ENCODE measurements at places on chromosomes 11 and 22.

- DNase-seq, result no peak
Measured at GRCh38 chr11:47391077-47391583, 12.8 kb upstream of the SPI1 start.

DNA sequence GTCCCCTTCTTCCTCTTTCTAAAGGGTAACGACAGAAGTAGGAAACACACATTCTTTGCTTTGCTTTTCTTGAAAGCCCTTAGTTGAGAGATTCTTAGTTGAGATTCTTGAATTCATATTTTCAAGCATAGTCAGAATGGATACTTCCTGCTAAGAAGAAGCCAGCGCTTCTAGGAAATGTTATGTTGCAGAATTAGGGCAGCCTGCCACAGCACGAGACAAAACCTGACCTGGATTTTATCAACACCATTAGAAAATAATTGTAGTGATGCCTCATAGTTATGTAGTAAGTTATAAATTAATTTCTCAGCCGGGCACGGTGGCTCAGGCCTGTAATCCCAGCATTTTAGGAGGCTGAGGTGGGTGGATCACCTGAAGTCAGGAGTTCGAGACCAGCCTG, 37.9 kb upstream of the NUP160 start:
- no peak for DNase-seq

GRCh38 chr11:13062115-13062514, 53.0 kb downstream of the RASSF10 start:
- DNase-seq, result no peak

DNA sequence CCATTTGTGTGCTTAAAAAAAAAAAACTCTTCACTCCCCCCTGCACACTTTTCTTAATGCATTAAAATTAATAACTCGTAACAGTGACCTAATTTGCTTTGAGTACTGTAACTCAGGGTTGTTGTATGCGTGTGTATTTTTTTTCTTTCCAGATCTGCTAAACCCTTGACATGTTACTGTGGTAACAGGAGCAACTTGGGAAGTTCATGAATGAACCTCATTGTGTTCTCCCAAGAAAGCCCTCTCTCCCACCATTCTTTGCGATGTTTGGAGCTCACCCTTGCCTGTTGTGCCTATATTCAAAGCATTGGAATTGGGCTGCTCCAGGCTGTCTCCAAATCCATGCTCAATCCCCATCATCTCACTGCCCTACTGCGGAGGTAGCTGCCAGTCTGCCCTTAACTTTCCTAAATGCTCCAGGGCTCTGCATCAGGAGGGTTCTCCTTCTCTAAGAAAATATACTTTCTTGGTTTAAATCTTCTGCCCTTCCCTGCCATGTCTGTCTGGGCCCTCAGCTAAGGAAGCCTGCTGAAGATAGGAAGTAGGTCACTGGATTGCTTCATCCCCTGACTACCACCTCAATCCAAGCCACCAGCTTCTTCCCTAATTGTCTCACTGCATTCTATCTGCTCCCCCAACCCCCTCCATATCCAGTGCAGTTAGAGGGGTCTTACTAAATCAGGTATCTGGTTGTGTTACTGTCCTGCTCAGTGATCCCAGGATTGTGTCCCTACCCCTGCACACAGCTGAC, 70.3 kb downstream of the KIRREL3 start:
- no peak for DNase-seq

GRCh38 chr22:22600531-22601261, 41.6 kb upstream of the PRAME start:
- DNase-seq, result no peak

- DNase-seq, result no peak
Measured at GRCh38 chr11:114472661-114473060, 33.4 kb downstream of the REXO2 start.

GRCh38 chr22:31347251-31348008, 1.3 kb upstream of the PATZ1 start:
- peak; percentile 48 for DNase-seq

GRCh38 chr11:33006010-33006409, 9.7 kb upstream of the DEPDC7 start:
- no peak for DNase-seq

GRCh38 chr11:61710019-61710418, 29.8 kb downstream of the DAGLA start:
- DNase-seq, result no peak

Measured in activated T-helper 1 cell treated with anti-CD3 and anti-CD28 coated beads, Interleukin-12 subunit alpha, Interleukin-12 subunit beta, Interleukin-2, Interleukin-4 antibody, amounts not matched to agents 30 ng/mL and 10 ng/mL and 1 ng/mL, durations not matched to agents 14 hours and 24 hours and 36 hours (primary cell).